Epithelial cell of proximal tubule (primary cell): ENCODE measurements at places on chromosomes 5 and 9.

DNA sequence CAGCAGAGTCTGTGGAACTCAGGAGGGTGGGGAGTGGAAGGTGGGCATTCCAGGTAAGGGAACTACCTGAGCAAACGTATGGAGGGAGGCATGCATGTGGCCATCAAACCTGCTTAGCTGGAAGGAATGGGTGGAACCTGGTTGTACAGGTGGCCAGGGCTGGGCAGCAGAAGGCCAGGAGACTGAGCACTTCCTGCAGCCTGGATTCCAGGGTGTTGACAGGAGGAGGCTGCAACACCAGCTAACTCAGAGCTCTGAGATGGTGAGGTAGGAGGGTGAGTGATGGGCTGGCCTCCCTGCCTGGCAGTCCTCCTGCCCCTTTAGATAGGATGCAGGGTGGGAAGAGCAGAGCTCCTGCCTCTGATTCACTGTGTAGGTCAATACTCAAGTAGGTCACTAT is 92.5 kb upstream of the CPEB4 start:
- no peak for DNase-seq

- DNase-seq = no peak
These were observed 62.9 kb downstream of the GADD45G start for GRCh38 chr9:89667726-89668125.

GRCh38 chr5:40547557-40547956 is 132.2 kb upstream of the PTGER4 start:
- DNase-seq = no peak

DNA sequence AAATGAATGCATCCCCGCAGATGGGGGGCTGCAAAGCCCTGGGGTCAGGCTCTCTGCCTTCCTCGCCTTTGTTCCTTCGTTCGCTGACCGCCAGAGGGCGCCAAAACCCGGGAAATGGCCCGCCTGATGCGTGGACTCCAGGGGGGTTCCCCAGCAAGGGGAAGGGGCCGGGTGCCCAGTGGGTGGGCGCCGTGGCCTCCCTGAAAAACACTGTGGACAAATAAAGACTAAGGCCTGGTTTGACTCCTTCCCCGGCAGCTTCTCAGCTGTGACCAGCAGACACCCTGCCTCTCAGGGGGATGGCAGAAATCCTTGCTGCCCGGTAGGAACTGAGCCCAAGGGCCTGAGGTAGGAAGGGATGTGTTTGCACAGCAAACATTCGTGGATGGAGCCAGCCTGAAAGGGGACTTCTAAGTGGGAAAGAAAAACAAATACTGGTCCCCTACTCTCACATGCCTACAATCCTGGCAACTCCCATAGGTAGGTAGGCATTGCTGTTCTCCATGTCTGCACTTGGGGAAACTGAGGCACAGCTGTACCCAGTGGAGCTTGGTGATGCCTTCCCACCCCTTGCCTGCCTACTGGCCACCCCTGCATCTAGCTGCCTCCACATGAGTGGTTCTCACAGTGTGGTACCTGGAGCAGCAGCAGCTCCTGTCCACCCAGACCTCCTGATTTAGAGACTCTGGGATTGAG is 57.7 kb downstream of the DUSP1 start:
- no peak for DNase-seq
